ENCODE measurements at places on chromosomes 1 and 21. TPM values are rescaled to one million over a fixed set of nuclear protein-coding genes. Genes with fewer than 3 reads are reported as not detected.

FAM177B gene
- total RNA-seq = not detected

HAO2 gene
- 10.0 TPM for total RNA-seq

CFHR1 gene
- total RNA-seq = not detected

LY9 gene
- not detected for total RNA-seq

PCSK9 gene
- total RNA-seq = 2.2 TPM

MORC3 gene
- 60.3 TPM for total RNA-seq

VN1R5 gene
- not detected for total RNA-seq

C1orf198 gene
- 94.2 TPM for total RNA-seq

VWA5B1 gene
- not detected for total RNA-seq

Data from melanocyte of skin (primary cell).